H7 (cell line): ENCODE measurements at places on chromosomes 3 and 15. TPM values are rescaled to one million over a fixed set of nuclear protein-coding genes. Genes with fewer than 3 reads are reported as not detected.
A peak's percentile ranks its signal among the peaks of the same experiment; 100 is the strongest.

The FANCD2OS gene
- total RNA-seq, result not detected in 2 replicates

GRCh38 chr3:177286034-177286433, 88.8 kb upstream of the TBL1XR1 start:
- no peak for DNase-seq

DNA sequence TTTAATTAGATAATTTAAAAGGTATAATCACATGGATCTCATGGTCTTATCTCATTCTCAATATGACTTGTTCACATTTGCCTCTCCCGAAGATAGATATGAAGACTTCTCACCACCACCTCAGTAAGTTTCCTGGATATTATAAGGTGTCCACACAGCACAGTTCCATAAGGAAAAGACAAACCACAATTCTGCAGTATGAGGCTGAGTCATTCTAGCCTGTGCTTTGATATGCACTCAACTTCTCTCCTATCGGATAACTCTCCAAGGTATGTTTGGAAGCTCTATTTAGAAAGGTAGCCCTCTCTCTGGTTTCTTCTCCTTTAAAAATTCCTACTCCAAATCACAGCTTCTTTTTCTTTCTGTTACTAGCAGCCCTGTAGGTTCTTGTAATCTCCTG, 612.8 kb downstream of the ZPLD1 start:
- DNase-seq, result no peak

GRCh38 chr3:42701371-42702065, 1.1 kb downstream of the HHATL start:
- DNase-seq, result peak; percentile 98

The NAALADL2 gene
- total RNA-seq, result 0.14 and 1.3 TPM in 2 replicates

GRCh38 chr15:74523982-74524381, 17.0 kb upstream of the ARID3B start:
- DNase-seq, result no peak

The ZPLD1 gene
- not detected in 2 replicates for total RNA-seq

DNA sequence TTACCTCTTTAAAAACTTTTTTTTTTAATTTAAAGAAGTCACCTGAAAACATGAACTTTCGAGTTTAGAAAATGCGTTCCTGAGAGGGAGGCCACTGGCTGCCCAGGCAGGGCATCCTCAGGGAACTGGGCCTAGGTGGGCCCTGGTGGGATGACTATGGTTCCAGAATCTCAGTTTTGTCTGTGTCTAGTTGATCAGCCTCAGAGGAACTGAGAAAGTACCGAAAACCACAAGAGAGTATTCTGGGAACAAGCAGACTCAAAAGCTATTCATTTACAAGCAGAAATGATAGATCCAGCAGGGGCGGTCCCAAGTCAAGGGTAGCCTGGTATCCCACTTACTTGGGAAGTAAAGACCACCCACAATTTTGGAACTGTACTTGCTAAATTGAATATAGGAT, 10.5 kb downstream of the WWTR1 start:
- no peak for DNase-seq

DNA sequence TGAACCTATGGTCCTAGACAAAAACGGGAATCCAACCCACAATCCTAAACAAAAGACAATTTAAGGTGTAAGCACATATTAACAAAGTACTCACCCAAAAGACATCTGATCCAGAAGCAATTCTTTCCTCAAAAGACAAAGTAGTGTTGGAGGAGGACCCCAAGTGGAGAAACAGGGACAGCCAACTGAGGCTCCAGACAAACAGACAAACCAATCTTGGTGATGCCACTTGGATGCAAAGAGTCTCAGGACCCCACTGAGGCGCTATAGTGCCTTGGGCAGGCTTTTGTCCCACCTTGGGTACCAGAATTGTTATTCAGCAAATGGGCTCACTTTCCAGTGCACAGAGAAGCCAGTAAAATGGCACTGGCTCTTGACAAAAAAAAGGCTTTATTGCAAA, 613.8 kb downstream of the DIPK2A start:
- DNase-seq, result no peak

DNA sequence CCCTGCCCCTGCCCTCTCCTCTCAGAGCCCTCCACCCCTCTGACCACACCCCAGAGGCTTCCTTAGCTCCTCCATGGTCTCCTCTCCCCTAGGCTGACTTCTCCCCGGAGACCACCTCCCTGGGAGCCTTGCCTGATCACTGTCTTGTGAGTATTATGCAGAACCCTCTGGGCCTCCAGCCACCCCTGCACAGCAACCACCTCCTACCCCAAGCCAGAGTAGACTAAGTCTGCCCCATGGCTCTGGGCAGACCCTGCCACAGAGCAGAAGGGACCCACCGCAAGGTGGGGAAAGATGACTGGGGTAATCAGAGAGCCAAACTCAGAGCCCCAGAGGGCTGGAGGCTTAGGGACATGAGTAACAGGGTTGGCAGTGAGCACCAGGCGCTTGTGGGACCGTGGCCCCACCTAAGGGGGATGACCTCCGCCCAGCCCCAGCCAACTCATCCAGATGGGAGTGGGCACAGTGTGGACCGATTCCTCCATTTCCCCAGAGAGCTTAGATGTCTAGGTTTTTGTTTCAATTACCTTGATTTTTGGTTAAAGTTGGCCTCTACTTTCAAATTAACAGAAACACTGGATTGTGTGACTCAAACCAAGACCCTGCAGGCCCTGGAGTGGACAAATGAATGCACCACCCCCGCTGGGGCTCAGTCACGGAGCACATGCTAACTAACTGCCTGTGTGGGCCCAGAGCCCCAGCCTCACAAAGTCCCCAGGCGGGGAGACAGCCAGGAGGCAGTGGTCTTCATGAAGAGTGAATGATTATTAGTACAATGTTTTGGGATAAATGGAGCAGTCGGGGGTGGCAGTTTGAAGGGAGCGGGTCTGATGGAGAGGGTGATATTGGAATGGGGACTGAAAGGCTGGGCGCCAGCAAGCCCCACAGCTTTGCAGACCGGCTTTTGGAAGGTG, 119.4 kb upstream of the PRR20G start:
- peak; percentile 27 for DNase-seq

GRCh38 chr3:181710345-181711291, 1.1 kb upstream of the SOX2 start:
- DNase-seq, result peak; percentile 90

GRCh38 chr3:115580566-115580965, 42.7 kb upstream of the GAP43 start:
- DNase-seq, result no peak

DNA sequence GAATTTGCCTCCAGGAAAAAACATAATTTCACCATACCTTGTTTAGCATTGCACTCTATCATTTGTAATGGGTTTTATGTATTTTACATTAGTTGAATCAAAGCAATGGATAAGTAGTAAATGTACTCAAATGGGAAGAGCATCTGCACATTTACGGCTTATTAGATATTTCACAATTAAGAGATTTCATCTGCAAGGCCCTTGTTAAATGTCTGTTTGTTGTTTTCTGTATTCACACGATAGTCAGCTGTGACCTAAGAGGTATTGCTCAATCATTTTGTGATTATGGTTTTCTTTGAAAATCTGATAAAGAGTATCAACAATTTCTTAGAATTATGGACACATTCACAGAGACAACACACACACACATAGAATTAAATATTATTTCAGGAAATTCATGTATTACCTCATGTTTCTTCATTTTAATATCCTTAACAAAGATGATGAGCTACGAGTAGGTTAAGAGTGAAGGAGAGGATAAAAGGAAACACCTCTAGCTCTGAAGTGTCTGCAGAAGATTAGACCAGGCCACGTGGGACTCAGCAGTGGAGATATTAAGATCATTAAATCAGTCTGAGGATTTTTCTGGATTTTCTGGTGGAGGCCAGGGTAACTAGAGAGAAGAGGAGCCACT, 121.9 kb upstream of the POU1F1 start:
- DNase-seq, result no peak

The P2RY1 gene
- total RNA-seq, result 25.1 and 38.2 TPM in 2 replicates

GRCh38 chr3:194142156-194142910, 6.4 kb downstream of the HES1 start:
- DNase-seq, result no peak

The CILP gene
- total RNA-seq, result not detected in 2 replicates

DNA sequence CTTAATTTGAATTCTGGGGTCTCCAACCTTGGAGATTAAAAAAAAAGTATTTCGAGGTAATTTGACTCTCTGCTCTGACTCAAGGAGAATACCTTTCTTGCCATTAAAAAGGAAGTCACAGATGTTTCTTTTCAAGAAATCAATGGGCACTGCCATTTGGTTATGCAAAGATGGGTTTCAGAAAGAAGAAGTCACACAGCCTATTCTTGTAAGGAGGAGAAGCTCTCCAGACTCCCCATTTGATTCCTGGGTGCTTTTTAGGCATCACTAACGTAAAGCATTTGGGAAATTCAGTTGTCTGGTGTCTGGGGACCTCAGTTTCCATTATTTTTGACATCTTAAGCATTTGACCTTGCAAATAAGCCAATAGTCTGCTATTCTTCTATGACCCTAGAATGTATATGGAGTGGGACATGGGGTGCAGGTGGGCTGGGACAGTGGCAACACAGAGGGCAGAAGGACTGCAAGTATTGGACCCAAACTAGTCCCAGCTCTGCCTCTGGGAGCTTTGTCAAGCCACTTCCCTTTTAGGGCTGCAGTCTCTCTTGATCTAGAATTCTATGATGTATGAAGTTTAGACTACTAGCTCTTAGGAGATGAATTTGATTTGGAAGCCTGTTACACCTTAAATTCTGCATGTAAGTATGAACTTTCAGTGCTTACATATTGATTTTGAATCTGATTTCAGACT, 27.8 kb downstream of the IL5RA start:
- no peak for DNase-seq

The C3orf80 gene
- total RNA-seq, result 0.10 TPM in 1 of 2 replicates, not detected in the other

The PDHB gene
- 206 and 219 TPM in 2 replicates for total RNA-seq

GRCh38 chr3:22691407-22691806, 511.7 kb upstream of the UBE2E2 start:
- peak; percentile 26 for DNase-seq

The LRTM1 gene
- total RNA-seq, result not detected in 2 replicates

The SLC2A2 gene
- total RNA-seq, result not detected in 2 replicates

DNA sequence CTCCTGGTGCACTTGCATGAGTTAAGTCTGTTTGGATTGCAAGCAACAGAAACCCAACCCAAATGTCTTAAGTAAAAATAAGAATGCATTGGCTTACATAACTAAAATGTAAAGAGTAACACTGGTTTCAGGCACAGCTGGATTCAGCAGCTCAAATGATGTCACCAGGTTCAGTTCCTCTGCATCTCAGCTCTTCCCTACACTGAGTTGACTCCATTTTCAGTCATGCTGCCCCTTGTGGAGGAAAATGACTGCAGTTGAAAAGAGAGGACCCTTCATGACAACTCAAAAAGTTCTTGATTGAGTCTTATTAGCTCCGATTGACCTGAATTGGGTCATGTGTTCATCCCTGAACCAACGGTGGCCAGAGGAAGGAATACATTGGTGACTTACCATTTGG, 138.5 kb upstream of the ABI3BP start:
- DNase-seq, result no peak

The MYO5A gene
- 9.7 and 13.4 TPM in 2 replicates for total RNA-seq

DNA sequence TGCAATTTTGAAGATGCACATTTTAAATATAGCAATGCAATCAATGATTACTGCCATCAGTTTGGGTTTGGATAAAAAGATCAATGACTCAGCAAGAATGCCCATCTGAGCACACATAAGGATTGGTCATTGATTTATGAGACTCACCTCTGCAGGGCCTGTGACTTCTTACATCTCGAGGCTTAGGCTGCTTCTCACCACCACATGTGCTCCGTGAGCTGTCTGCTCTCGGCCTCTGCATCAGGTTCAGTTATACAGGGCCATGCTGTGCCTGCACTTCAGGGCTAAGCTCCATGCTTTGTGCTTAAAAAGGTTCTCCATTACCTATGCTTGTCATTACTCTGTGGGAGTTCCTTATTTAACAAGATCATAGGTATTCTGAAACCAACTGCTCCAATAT, 887.5 kb downstream of the DIPK2A start:
- peak; percentile 0 for DNase-seq

The IL16 gene
- 1.4 TPM in 1 of 2 replicates, not detected in the other for total RNA-seq

DNA sequence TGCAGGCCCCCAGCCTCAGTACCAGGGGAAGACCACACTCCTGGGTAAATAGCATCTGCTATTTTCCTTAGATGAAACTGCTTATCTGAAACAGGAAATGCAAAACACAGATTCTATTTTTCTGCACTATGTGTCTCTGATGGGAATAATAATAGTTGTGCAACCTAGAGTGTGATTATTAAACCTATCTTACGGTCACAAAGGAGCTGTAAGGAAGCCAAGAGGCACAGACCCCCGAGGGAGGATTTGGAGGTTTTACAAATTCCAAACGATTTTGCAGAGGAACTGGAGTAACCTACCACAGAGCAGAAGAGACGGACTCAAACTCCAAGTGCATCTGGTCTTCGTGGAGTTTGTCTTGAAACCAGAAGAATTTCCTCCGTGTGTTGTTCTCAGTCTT, 14.1 kb upstream of the APOD start:
- no peak for DNase-seq

DNA sequence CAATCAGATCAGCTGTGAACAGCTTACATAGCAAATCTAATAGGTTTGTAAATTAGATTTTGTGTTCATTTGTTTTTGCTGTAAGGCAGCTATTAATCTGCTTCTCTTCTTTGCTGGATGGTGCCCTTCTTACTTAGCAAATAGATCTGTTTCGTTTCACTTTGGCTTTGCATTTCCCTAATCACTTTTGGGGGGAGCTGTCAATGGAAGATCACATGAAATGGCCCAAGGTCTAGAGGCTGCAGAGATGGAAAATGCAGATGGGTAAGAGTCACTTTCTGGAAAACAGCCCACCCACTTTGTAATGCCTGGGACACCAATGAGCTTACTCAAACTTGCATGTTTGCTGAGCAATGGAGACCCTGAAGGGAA, 36.4 kb downstream of the ST8SIA2 start:
- no peak for DNase-seq

- DNase-seq, result no peak
Measured at GRCh38 chr15:76566276-76566675, 229.7 kb downstream of the ISL2 start.

The AGBL1 gene
- total RNA-seq, result not detected in 2 replicates

- DNase-seq, result no peak
Measured at GRCh38 chr3:18087988-18088387, 337.2 kb downstream of the SATB1 start.

The BTLA gene
- not detected in 2 replicates for total RNA-seq

The PHLDB2 gene
- 39.6 and 43.3 TPM in 2 replicates for total RNA-seq

The GABRG3 gene
- 0.42 and 1.2 TPM in 2 replicates for total RNA-seq
